ENCODE measurements at places on chromosomes 16 and 17.

DNA sequence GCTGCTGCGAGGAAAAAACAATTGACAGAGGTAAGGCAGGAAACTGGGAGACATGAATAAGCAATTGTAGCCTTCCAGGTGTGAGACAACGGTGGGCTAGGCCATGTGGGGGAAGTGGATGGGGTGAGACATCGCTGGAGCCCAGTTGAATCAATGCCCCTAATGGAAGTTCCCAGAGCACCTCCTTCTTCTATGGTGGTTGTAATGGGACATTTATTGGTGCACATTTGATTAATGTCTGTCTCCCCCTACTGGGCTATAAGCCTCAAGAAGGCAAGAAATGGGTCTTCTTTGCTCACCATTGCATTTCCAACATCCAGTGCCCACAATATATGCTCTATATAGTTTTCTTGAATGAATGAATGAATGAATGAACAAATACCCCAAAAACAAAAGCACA is 22.7 kb upstream of the CD300E start:
- DNase-seq: no peak

GRCh38 chr16:12349936-12350850 is 373.7 kb downstream of the SNX29 start:
- no peak for DNase-seq

- no peak for DNase-seq
Measured at GRCh38 chr16:53982631-53983042, 278.7 kb downstream of the FTO start.

- DNase-seq: peak; percentile 90
Measured at GRCh38 chr17:68035131-68035522, 408 bp upstream of the KPNA2 start.

DNA sequence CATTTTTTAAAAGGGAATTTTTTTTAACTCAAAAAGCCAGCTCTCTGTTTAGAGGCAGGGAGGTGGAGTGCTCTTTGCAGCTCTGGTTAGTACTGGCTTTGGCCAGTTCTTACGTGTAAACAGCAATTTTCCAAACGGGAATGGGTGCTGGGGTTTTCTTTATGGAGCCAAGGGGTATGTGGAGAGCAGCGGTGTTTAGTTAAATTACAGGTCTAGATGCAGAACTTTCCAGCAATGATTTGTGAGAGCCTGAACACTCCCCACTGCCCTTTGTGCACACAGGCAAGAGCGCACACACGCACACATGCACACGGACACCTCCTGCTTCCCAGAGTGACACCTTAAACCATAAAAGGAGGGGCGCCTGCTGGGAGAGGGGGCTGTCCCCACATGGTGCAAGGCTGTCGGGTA is 140.2 kb downstream of the MSI2 start:
- no peak for DNase-seq

DNA sequence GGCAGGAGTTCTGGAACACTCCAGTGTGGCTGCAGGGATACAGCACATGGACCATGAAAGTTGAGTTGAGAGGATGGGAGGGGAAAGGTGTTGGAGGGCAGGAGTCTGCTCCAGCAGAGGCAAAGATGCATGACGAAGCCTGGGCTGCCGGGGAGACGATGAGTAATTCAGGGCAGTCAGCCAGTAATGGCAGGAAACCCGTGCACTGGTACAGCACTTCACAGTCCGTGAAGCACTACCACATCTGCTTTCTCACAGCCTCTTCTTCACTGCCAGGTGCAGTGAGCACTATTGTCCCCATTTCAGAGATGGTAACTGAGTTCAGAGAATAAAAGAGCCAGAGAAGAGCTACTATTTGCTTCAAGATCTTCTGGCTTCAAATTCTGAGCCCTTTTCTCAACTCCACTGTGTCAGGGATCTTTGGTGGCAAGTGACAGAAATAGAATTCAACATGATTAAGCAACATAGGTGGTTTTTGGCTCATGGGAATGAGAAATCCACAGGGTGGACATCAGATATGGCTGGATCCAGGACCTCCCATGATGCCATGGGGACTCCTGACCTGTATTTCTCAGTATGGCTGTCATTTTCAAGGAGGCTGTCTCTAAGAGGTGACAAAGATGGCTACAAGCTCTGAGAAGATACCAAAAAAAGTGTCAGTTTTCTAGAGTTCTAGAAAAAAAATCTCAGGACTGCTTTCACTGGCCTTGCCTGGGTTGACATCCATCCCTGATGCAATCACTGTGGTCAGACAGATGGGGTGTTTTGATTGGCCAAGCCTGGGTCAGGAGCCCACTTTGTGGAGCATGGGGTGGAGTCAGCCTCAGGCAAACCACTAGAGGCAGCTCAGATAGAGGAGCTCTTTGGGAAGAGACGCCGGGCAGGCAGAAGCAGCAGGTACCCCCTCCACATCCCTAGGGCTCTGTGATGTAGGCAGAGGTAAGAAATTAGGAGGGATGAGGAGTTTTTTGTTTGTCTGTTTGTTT is 24.7 kb downstream of the IL21R start:
- DNase-seq: peak; percentile 26

DNA sequence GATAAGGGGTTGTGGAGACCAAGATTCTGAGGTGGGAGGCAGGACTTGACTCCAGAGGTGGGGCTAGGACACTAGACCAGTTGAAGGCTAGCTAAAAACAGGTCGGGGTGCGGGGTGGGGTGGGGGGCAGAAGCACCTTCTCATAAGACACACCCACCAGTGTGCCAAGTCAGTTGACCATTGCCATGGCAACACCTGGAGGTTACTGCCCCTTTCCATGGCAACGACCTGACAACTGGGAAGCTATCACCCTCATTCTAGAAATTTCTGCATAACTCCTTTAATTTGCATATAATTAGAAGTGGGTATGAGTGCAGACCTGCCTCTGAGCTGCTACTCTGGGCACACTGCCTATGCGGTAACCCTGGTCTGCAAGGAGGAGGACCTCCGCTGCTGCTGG is 53.9 kb upstream of the ALOX12 start:
- no peak for DNase-seq

GRCh38 chr17:53462393-53462811 is 360.3 kb upstream of the KIF2B start:
- no peak for DNase-seq

- DNase-seq: no peak
Measured at GRCh38 chr16:49277766-49278566, 3.7 kb downstream of the CBLN1 start.

- DNase-seq: no peak
Measured at GRCh38 chr17:41486809-41487530, 2.7 kb downstream of the KRT36 start.

GRCh38 chr16:18841833-18842525 is 40.6 kb upstream of the ARL6IP1 start:
- DNase-seq: no peak

GRCh38 chr17:83055911-83056582 is 23.4 kb upstream of the METRNL start:
- DNase-seq: no peak

- no peak for DNase-seq
Measured at GRCh38 chr16:70754851-70755600, 45.9 kb downstream of the VAC14 start.

DNA sequence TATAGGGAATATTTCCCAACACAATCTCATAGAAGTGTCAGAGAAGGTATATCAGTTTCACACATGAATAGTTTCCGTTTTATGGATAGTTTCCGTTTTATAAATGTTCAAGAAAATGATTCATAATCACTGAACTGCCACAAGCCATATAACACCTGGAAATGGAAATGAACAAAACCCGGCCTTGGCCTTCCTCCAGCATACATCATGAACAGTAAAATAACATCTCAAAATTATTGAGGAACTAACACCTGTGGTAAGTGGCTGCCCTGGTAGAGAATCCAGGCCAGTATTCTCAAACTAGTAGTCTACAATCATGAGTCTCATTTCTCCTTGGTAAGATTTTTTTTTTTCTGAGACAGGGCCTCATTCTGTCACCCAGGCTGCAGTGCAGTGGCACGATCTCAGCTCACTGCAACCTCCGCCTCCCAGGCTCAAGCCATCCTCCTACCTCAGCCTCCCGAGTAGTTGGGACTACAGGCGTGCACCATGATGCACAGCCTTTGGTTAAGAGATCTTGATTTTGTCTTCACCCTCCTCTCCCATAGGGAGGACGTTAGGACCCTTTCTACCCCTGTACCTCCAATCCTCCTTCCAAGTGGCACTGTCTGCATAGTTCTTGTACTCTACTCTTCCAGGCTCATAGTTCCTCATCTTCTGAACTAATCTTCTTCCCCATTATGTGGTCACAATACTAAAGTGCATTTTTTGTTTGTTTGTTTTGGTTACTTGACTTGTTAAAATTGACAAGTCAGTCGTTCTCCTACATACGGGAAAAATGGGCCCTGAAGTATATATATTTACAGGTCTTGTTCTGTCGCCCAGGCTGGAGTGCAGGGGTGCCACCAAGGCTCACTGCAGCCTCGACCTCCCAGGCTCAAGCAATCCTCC is 15.0 kb upstream of the RGS9 start:
- no peak for DNase-seq

- no peak for DNase-seq
Measured at GRCh38 chr17:31074772-31075555, 19.8 kb upstream of the NF1 start.

GRCh38 chr16:87581857-87582215 is 20.5 kb upstream of the JPH3 start:
- no peak for DNase-seq

GRCh38 chr17:27982688-27983087 is 59.8 kb upstream of the NLK start:
- no peak for DNase-seq

- no peak for DNase-seq
Measured at GRCh38 chr17:5804251-5804650, 219.9 kb upstream of the NLRP1 start.

- no peak for DNase-seq
Measured at GRCh38 chr16:11359370-11359769, 14.1 kb downstream of the RMI2 start.

- no peak for DNase-seq
Measured at GRCh38 chr16:60510941-60511340, 1525.3 kb downstream of the CDH8 start.

GRCh38 chr17:2398655-2399571 is 1.9 kb downstream of the MNT start:
- peak; percentile 32 for DNase-seq

DNA sequence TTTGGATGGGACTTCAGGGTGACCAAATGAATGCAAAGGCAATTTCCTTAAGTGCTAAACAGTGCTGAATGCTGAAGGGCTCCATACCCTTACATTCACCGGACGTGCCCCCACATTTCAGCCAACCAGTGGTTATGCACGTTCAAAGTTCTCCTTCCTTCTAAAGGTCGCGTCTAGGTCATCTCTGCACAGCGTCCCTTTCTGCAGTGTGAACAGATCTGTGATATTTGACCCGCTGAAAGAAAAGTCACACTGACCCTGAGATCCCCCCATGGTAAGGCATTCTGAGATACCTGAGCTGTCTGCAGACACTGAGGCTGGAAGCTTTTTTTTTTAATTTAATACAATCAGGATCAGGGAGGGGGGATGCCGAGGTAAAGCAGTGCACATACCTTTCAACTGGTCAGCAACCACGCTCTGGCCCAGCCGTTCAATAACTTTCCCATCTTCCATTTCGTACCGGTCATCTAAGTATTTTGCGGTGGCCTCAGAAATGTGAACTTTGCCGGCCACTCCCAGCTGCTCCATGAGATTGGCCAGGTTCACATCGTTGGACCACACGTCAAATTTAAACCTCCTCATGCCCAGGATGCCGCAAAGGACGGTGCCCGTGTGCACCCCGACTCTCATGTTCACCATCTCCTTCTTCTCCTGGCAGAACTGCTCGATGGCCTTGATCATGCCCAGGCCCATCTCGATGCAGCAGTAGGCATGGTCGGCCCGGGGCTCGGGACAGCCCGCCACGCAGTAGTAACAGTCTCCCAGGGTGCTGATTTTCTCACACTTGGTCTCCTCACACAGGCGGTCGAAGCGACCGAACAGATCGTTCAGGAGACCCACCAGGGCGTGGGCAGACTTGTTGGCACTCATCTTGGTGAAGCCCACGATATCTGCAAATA is 2.6 kb downstream of the ADCY9 start:
- DNase-seq: no peak

- DNase-seq: no peak
Measured at GRCh38 chr16:8641671-8642070, 20.2 kb downstream of the METTL22 start.

GRCh38 chr17:34024386-34024785 is 230.7 kb upstream of the CCL2 start:
- no peak for DNase-seq

- DNase-seq: no peak
Measured at GRCh38 chr16:85361441-85362118, 249.3 kb upstream of the CIBAR2 start.

DNA sequence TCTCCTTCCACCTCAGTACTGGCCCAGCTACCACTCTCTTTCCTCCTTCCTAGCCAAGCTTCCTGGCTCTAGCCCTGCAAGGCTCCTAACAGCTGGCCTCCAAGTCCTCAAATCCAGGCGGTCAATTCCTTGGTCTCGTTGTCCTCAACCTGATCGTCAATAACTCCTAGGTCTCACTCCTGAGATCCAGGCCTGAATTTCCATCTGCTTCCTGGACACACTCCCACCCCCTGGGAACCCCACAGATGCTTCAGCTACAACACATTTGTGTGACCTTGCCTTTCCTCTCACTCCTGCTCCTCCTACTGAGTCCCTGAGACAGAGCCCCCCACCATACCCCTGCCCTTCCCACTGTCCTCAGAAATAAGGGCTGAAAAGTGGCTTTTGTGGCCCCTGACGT is 2.3 kb downstream of the ENKD1 start:
- DNase-seq: no peak

GRCh38 chr17:33667052-33667509 is 374.0 kb upstream of the ASIC2 start:
- DNase-seq: no peak

DNA sequence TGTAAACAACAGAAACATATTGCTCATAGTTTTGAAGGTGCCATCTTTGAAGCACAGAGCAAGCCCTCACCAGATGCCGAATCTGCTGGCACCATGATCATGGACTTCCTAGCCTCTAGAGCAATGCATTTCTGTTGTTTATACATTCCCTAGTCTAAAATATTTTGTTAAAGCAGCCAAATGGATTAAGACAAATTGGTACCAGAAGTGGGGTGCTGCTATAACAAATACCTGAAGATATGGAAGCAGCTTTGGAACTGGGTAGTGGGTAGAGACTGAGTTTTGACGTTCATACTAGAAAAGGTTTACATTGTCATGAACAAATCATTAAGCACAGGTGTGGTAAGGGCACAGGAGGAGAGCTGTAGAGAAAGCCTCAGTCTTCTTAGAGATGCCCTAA is 13.6 kb downstream of the SGF29 start:
- no peak for DNase-seq

- no peak for DNase-seq
Measured at GRCh38 chr17:56486732-56487131, 106.8 kb upstream of the NOG start.

GRCh38 chr16:86073103-86073625 is 174.2 kb downstream of the IRF8 start:
- no peak for DNase-seq

DNA sequence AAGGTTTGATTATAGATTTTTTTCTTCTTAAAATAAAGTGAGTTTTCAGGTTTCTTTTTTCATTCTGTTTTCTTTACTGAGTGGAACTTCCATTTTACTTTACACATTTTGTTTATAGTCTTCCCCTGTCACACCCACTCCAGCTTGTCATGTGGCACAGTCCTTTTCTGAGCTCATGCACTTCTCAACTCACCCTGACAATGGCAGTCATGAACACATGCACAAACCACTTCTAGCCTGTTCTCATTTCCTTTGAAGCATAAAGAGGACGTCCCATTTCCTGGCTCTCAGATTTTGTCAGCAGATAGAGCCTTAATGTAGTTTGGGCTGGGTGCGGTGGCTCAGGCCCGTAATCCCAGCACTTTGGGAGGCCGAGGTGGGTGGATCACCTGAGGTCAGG is 168.0 kb downstream of the AHSP start:
- DNase-seq: peak; percentile 20

Data from effector CD8-positive, alpha-beta T cell (primary cell).